ENCODE measurements at places on chromosomes 11 and 22.

GRCh38 chr22:50517495-50518260, 7.7 kb downstream of the SCO2 start:
- DNase-seq: no peak

DNA sequence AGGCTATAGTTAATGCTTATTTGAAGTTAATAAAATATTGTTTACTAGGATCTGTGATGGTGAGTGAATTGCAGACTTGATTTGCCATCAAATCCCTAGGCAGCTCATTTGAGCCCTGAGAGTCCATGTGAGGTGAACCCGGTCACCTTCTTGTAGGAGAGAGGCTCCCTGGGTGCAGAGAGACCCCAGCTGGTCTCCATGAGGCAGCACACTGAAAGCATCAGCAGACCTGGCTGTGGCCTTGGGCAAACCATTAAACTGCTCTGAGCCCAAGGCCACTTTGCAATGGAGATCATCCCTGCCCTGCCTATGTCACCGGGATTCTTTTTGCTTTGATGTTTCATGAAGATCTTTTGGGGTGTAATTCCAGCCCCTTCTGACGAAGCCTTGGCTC, 125.2 kb downstream of the MICAL2 start:
- DNase-seq: no peak

DNA sequence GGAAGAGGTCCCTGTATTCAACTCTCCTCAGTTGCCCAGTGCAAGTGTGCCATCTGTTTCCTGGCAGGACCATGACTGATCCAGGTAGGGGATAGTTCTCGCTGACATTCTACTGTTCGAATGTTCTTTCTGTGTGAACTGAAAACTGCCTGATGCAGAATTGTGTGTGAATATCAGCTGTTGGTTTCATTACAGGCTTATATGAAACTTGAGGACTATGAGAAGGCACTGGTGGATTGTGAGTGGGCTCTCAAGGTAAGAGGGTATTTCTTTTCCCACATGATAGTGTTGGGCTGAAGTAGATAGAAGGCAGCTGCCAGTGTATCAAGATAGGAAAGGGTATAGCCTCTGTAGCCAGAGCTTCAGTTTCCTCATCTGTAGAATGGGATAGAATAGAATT, 15.3 kb downstream of the TTC12 start:
- no peak for DNase-seq

DNA sequence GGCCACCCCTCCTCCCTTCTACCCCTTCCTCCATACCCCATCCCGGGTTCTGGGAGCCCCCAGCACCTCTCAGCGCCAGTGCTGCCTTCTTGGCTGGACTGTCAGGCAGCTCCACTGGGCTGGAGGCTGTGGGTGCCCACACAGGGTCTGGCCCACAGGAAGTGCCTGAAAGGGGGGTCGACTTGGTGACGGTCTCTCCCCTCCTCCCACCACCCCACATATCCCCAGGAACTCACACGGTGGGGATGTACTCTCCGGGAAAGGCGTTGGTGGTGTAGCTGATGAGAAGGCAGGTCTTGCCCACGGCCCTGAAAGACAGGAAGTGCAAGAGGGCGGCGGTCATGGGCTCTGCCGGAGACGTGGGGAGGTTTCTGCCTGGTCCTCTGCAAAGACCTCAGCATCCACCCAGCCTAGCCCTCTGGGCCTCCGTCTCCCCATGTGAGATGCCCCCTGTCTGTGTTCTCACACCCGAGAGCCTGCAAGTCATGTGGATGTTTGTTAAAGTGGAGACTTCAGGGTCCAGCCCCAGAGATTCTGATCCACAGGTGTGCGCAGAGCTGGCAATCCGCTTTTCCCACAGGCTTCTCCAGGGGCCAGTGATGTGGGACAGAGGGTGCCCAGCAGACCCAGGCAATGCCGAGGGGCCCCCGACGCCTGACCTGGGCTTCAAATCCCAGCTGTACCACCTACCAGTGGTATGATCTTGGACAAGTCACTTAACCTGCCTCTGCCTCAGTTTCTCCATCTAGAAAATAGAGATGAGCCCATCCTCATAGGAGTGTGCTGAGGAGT, 2.5 kb downstream of the RAC2 start:
- no peak for DNase-seq

- DNase-seq: no peak
These were observed 197.6 kb downstream of the KIF18A start for GRCh38 chr11:27910186-27910931.

DNA sequence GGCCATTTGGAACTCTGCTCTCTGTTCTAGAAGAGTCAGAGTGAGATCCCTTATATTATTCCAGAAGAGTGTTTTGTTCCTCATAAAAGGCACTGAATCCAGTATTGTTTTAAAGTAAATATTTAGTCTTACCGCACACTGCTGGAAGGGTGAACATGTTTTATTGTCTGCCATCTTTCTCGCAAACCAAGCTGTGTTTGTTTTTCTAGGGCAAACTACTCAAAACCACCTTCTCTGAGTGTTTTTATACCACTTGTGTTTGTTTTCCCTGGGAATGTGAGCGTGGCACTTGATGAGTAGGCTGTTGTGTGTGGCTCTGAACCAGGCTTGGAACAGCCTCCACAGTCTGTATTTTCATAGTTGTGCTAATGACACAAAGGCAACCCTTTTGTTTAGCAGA, 89.8 kb downstream of the DBX1 start:
- DNase-seq: no peak

- DNase-seq: no peak
These were observed 3.2 kb downstream of the OR4D6 start for GRCh38 chr11:59459916-59460315.

GRCh38 chr22:42375982-42376381, 56.2 kb downstream of the NFAM1 start:
- DNase-seq: no peak
